Lung (tissue), 17 donors: ENCODE measurements at places on chromosomes 4 and X. TPM values are rescaled to one million over a fixed set of nuclear protein-coding genes. Genes with fewer than 3 reads are reported as not detected.

GRCh38 chr4:8287343-8288280, 18.1 kb downstream of the HTRA3 start:
- DNase-seq = no peak

DNA sequence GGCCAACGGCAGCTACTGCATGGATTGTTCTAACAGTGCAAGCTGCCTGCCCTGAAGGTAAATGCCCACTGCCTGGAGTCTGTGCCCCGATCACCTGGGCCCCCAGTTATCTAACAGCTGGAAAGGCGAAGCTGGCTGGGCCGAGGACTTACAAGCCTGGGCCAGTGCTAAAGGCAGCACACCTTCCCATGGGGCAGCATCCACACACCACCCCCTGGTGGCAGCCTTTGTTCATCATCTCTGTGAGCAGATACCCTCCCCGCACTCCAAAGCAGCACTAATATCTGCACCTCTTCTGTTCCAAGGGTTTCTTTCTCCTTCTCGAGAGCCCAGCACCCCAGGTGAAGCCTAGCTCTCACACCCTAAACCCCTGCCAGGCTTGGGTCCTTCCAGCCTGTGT, 7.6 kb downstream of the SLC2A9 start:
- DNase-seq = no peak

The APEX2 gene
- total RNA-seq = 6.4 TPM

- no peak for DNase-seq
Observed at GRCh38 chr4:33878710-33879109, 2365.6 kb downstream of the ARAP2 start.

GRCh38 chr4:64822405-64822804, 413.2 kb upstream of the TECRL start:
- DNase-seq = no peak

DNA sequence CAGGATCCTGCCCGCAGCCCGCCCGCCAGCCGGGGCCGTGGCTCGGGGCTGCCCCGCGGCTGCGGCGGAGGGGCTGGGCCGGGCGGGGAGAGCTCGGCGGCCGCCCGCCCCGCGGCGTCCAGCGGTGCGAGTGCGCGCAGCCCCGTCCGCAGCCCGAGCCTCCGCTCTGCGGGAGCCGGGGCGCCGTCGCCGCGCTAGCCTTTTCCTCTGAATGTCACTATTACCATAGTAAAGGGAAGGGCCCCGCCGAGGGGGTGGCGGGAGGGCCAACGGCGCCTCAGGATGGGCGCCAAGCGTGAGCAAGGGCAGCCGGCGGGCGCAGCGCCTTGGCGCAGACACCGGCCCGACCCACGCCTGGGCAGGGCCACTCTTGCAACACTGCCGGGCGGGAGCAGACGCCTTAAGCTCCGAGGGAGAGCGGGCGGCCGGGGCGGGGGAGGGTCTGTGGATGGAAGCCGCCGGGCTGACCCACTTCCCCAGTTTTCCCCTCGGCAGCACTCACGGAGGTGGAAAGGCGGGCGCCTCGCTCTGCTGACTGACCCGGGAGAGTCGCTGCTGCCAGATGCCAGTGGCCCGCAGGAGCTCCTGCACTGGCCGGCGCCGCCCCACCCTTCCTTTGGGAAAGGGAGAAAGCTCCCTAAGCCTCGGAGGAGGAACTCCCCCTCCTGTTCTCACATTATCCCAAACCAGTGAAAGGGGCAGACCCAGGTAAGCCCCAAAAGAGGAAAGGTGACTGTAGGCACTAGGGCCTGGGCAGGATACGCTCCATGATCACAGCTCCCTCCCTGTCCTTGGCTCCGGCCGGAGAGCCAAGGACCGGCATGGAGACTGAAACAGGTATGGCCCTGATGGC, 329.4 kb downstream of the HNRNPD start:
- peak; percentile 79 for DNase-seq

DNA sequence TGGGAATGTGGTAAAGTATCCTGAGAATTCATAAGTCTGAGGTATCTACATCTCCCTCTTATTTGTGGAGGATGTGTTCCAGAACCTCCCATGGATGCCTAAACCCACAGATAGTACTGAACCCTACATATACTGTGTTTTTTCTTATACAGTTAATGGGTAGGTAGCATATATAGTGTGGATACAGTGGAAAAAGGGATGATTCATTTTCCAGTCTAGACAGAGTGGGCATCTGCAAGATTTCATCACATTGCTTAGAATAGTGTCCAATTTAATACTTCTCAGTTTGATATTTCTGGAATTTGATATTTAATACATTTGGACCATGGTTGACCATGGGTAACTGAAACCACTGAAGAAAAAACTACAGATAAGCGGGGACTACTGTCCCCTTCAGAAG, 155.0 kb upstream of the ANKRD50 start:
- DNase-seq = no peak

The BEX1 gene
- total RNA-seq = 2.1 TPM

The GAGE12F gene
- total RNA-seq = not detected

DNA sequence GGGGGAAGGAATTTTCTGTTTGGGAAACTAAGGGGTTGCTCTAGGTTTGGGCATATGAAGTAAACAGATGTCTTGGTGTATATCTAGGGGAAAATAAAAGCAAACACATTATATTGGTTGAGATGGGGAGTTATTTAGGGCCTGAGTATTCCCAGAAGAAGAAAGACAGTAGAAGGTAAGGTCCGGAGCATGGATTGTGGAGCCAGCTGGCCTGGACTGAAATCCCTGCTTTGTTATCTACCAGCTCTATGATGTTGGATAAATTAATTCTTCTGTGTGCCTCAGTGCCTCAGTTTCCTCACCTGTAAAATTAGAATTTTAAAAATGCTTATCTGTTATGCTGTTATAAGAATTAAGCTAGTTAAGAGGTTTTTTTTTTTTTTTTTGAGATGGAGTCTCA, 272.3 kb upstream of the RPS6KA3 start:
- DNase-seq = no peak

The CT45A2 gene
- total RNA-seq = not detected

The IGFBP7 gene
- 398 TPM for total RNA-seq

The SPARCL1 gene
- total RNA-seq = 422 TPM

The SPP1 gene
- total RNA-seq = 29.3 TPM

DNA sequence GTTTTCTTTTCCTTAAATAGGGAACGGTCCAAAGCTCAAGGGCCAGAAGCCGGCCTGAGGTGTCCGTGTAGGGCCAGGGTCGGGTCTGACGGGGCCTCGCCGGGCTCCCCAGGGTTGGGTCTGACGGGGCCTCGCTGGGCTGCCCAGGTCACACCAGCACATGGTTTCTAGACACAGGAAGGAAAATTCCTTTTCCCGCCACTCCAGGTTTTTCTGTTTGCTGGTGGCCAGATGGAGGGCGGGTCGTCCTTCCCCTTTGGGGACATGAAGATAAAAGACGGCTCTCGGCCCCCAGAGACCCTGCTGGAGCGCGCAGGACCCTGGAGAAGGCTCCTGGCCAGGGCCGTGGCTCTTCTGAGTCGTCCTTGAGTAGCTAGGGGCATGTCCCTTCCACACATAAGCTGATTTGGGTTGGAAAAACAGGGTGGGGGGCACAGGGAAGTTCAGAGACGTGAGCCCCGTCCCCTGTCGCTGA, 35.1 kb downstream of the PIGG start:
- no peak for DNase-seq

The AWAT2 gene
- not detected for total RNA-seq

- DNase-seq = no peak
Observed at GRCh38 chrX:153538424-153538823, 21.0 kb downstream of the ATP2B3 start.

- no peak for DNase-seq
Observed at GRCh38 chr4:143699331-143700045, 987 bp downstream of the FREM3 start.

DNA sequence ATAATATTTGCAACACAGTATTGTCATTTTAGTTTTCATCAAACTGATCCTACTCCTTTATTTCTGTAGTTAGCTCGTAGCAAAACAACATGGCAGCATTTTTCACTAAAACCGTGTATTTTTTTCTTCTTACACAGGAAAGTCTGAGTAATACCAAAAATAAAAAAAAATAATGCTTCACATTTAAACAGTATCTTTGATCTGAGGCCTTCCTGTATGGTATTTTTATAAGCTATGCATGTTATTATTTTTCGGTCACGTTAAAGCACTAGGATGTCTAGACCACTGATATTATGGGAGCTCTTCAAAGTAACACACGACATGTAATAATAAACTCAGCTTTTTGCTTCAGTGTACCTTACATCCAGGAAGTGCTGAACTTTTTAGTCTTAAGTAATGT, 94.1 kb upstream of the SRD5A3 start:
- DNase-seq = no peak

DNA sequence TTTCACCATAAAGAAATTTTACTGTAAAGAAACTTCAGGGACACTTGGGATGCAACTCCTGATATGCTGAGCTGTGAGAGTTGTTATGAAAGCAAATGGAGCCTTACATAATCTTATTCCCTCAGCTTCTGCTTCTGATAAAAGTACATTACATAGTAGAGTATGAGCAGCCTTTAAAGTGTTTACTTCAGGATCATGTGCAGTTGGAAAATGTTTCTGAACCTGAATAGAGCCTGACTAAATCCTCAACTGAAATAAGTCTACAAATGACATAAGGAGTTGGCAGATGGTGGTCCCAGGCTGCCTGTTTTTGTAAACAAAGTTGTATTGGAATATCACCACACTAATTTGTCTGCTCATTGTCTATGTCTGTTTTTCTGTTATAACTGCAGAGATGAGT, 19.3 kb downstream of the RASSF6 start:
- peak; percentile 48 for DNase-seq

DNA sequence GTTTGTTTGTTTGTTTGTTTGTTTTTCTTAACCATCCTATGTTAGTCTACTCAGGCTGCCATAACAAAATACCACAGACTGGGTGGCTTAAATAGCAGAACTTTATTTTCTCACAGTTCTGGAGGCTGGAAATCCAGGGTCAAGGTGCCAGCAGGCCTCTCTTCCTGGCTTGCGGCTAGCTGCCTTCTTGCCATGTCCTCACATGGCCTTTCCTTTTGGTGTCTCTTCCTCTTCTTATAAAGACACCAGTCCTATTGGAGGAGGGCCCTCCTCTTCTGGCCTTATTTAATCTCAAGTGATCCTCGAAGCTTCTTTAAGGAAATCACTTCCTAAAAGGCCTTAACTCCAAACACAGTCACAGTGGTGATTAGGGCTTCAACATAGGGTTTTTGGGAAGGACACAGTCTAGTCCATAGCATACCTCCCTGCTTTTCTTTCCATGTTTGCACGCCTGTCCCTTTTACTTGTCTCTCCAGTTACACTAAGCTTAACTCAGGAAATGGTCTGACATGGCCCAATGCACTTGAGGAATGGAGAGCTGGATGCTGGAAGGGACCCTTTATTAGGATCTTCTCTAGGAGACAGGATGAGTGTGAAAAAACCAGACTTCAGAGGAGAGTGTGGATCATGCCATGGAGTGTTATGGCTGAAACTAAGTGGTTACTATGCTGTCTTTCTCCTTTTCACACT, 36.0 kb upstream of the MGST2 start:
- no peak for DNase-seq

GRCh38 chrX:110420771-110421499, 62.3 kb downstream of the RTL9 start:
- DNase-seq = peak; percentile 24

GRCh38 chr4:153024466-153024865, 88.3 kb downstream of the FHDC1 start:
- DNase-seq = no peak

The FAAH2 gene
- total RNA-seq = 16.0 TPM

The STBD1 gene
- 14.8 TPM for total RNA-seq

DNA sequence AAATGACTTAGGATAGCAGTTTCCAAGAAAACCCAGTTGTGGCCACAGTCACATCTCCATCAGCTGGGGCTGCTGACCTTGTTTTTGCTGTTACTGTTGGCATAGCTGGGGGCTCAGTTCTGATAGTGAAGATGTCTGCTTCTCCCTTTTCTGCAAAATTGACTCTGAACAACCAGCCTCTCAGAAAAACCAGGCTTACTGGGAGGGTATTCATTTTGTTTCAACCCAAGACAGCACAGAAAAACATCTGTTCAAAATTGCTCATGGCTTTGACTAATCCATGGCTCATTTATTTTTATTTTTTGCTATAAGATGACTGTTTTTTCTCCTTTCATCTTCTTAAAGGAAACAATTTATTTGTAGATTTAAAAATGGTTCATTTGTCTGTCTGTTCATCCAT, 53.1 kb downstream of the RASL11B start:
- DNase-seq = no peak

- no peak for DNase-seq
Observed at GRCh38 chr4:138005486-138005885, 236.7 kb downstream of the SLC7A11 start.

- DNase-seq = no peak
Observed at GRCh38 chrX:53223955-53224859, 800 bp downstream of the KDM5C start.

The CFAP299 gene
- 30.2 TPM for total RNA-seq

DNA sequence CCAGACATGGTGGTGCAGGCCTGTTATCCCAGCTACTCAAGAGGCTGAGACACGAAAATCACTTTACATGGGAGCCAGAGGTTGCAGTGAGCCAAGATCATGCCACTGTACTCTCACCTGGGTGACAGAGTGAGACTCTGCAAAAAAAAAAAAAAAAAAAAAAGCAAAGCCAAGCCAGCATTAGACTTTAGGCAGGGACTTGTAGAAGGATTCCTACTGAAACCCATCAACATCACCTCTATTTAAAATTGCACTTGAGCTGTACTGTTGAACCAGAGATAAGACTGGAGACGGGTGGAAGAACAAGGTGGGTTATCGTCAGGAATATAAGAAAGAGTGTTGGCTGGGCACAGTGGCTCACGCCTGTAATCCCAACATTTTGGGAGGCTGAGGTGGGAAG, 15.7 kb upstream of the AFAP1 start:
- no peak for DNase-seq

GRCh38 chr4:74873545-74874301, 59.2 kb upstream of the PARM1 start:
- DNase-seq = peak; percentile 4

- DNase-seq = no peak
Observed at GRCh38 chrX:46386511-46386910, 158.7 kb downstream of the ZNF674 start.

DNA sequence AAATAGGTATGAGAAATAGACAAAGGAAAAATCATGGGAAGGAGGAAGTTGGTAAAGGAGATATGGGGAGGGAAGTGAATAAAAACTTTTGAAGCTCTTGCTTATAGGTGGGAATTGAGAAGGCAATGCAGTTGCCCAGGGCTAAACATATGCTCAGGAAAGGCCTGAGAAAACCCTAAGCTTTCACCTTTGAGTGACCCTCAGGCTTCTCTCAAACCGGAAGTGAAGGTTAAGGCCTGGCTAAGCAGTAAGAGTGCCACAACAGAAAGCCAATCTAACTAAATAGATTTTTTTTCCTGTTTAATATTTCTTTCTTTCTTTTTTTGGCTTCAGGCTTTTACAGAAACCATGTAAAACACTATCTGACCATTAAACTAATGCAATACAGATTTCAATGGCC, 69.5 kb upstream of the GABRA3 start:
- DNase-seq = no peak

DNA sequence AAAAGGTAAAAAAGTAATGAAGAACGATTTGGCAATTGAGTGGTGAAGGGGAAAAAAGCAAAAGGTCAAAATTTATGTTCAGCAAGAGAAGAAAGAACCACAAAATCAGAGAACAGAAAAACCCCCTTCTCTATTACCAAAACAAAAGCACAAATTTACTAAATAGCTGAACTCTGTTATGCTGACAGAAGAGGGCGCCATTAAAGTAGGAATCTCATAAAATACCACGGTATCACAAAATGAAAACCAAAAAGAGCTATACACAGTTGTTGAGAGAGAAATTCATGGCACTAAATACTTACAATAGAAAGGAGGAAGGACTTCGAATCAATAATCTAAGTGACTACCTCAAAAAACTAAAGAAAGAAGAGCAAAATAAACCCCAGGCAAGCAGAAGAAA, 69.6 kb upstream of the CXorf66 start:
- DNase-seq = peak; percentile 0

- DNase-seq = peak; percentile 56
Observed at GRCh38 chr4:3276986-3277385, 15.8 kb upstream of the RGS12 start.
